ENCODE measurements at places on chromosomes 7 and 10.

DNA sequence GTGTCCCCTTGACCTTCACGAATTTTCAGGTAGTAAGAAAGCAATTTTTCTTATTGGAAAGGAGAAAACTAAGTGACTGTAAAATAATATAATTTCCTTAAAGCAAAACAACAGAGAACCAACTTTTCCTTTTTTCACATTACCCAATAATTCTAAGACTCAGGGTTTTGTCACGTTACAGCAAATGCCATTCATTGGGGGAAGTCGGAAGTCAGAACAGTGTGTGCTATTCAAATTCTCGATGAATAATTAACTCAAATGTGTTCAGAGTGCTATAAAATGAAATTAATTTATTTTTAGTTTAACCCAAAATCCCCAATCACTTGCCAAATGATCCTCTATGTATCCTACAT lies 40.0 kb downstream of the DIP2C start:
- no peak for DNase-seq

- DNase-seq = no peak
Measured at GRCh38 chr7:148348466-148348865, 242.1 kb upstream of the C7orf33 start.

- no peak for DNase-seq
Measured at GRCh38 chr10:69800665-69801064, 1.0 kb upstream of the COL13A1 start.

GRCh38 chr10:91587710-91588638 lies 44.9 kb downstream of the PPP1R3C start:
- no peak for DNase-seq

GRCh38 chr10:133440633-133441285 lies 13.0 kb upstream of the SCART1 start:
- no peak for DNase-seq

DNA sequence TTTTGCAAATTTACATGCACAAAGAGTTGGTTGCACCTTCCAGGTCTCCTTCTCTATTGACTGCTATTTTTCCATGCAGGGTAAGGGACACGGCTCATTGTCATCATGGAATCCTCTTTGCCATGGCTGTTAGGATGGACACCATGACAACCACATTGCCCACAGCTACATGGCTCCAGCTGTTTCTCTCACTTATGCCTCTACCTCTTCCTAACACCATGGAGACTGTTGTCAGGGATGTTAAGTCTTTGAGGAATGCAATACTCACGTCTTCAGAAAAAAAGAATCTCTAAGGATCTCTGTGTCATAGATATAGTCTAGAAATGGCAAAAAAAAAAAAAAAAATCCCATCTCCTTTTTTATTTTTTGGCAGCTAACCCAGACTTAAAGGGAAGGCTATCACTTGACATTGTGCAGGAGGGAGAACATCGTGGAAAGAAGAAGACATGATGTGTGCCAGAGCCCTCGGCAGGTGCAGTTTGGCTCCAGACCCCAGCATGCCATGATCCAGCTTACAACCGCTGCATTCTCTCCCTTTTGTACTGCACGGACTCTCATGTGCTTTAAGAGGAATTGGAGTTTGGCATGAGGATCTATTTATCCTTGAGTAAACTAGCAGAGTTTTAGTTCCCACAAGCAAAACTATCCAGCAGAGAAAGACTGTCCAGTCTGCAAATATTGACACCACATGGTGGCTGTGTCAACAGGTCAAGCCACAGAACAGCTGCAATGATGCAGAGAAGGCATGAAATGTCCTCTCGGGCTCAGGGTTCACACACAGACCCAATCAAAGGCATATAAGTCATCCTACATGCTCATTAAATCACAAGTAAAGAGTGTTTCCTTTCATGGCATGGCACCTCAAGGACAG lies 70.8 kb downstream of the FRMD4A start:
- DNase-seq = no peak

DNA sequence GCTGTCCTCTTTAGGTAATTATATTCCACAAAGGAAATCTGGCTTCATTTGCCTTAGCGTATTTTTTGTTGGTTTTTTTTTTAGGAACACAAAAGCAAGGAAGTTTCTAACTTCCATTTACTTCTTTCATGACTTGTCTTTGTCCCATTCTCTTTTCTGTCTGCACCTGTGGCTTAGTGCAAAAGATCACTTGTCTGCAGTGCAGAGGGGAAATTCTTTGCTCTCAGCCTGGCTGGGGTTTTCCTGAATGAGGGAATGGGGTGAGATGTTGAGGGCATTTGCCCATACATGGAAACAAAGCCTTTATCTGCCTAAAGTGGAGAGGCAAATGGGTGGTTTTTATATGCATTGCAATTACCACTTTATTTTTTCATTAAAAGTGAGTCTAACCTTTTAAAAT lies 361.1 kb upstream of the IGFBP3 start:
- no peak for DNase-seq

DNA sequence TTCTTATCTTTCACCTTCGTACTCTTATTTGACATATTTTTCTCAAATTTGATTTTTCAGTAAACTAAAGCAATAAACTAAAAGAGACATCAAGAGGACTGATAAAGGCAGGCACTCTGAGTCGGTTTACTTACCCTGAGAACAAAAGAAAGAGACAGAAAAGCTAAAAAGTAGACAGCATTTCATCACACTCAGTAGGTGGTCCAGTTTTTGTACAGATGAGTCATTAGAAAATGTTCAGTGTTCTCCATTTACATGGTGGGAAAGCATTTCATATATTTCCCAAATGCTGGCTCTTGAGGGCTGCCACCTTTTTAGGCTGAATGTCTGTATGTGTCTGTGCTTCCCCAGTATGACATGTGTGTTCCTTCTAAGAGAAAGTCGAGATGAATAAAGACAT lies 52.7 kb downstream of the NHLRC2 start:
- DNase-seq = no peak

- DNase-seq = no peak
Measured at GRCh38 chr10:418894-419293, 270.6 kb downstream of the DIP2C start.

DNA sequence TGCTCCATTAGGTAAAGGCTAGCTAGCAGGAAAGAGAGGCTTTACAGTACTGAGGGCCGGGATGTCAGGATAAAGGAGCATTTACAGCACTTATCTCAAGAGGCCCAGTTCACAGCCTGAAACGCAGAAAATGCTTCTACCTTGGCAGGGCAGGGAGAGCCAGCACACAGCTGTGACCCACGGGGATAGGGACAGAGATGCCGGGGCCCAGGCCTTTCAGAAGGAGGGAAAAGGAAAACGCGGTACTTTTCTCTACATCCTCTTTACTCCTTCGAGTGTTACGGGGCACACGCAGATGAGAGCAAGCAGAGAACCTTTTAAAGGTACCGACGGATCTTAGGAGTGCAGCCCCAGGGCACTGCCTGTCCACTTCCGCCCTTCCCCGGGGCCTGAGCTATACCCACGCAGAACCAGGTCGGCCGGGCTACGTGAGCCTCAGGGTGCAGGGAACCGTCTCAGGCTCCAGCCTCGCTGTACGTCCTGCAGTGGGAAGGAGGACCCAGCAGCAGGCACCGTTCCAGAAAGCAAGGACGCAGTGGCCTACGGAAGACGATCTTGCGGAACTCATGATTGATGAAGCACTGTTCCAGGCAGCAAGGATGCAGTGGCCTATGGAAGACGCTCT lies 232.3 kb downstream of the ELFN1 start:
- no peak for DNase-seq

- DNase-seq = no peak
Measured at GRCh38 chr10:79301754-79302530, 45.3 kb upstream of the PPIF start.

GRCh38 chr10:83921984-83922860 lies 217.1 kb upstream of the GHITM start:
- DNase-seq = no peak

GRCh38 chr7:29249860-29250259 lies 55.3 kb downstream of the CHN2 start:
- DNase-seq = no peak

DNA sequence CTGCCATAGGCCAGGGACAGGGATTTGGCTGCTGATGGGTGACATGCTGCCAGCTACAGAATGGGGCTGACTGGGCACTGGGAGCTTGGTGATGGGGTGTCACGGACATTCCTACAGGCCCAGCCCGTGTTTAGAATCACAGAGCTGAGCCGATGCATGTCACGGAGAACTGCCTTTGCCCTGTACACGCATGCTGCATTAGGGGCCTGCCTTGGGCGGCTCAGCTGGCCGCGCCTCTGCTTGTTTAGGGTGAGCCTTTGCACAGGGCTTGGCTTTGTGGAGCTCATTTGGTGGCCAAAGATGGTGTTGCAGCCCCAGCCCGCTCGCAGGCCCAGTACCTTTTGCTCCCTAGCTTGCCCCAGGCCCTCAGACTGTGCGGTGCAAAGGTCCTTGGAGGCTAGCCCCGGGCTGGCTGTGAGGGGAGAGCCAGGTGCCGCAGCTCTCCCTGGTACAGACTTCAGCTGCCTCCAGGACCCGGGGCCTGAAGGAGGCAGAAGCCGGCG lies 108.4 kb upstream of the BTBD16 start:
- DNase-seq = no peak

GRCh38 chr7:12229046-12229445 lies 18.0 kb downstream of the TMEM106B start:
- no peak for DNase-seq

DNA sequence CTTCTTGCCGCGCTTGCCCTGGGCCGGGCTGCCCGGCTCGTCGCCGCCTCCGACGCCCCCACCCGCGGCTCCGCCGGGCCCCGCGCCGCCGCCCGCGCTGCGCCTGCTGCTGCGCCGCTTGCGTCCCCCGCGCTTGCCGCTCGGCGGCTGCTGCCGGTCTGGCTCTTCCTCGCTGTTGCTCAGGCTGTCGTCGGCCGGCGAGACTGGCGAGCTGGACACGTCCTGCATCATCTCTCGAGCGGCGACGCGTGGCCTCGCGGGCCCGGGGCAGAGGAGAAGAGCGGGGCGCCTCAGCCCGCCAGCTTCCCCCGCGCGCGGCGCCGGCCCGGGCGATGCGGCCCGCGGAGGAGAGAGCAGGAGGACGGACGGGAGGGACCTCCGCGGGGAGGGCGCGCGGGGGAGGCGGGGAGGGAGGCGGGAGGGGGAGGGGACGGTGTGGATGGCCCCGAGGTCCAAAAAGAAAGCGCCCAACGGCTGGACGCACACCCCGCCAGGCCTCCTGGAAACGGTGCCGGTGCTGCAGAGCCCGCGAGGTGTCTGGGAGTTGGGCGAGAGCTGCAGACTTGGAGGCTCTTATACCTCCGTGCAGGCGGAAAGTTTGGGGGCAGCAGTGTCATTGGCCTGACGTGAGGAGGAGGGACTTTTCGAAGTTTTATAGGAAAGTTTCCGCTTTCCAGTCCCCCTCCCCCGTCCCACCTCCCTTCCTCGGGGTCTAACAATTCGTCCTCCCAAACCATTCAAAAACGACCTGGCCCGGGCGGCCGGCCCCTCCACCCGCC lies at the start of gene TWIST1:
TSS of gene TWIST1 (minus strand) at position 546 of the 779 bp plus-strand sequence. CDS start at position 231, 315 bp downstream.
- no peak for DNase-seq

DNA sequence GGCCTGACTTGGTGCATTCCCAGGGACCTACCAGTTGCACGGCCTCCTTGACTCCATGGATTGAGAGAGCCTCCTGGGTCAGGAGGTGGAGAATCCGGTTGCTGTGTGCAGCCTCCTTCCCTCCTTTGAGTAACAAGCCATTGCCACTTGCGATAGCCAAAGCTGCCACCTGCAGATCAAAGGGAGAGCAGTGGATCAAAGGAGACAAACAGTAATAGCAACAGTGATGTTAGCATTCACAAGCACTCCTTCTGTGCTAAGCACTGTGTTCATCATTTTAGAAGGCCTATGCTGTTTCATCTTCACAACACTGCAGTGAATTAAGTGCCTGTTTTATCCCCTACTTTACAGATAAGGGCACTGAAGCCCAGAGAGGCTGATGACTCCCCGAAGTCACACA lies 40.1 kb downstream of the ALDH18A1 start:
- no peak for DNase-seq

DNA sequence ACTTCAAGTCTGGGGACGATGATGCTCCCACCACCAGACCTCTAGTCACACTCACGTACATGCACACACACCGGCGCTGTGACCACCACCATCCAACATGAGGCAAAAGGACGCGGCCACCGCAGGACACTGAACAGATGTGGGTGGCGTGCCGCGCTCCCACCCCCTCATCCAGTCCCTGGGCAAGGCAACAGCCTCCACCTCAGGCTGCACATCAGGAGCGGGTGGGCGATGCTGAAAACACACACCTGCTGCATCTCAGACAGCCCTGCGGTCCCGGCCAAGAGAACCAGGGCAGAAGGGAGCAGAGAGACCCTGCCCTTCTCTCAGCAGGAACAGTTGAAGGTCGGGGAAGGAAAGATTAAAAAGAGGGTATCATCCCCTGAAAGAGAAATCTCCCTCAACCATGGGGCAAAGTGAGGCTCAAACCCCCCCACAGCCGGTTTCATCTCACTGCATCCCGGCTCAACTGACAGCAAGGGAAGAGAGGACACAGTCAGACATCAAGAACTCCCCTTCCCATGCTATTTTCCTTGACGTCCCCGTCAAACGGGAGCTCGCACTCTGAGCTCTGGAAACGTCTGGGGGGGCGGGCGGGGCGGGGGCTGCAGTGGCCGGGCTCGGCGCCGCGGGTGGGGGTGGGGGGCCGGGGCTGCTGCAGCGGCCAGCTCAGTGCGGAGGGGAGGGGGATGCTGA lies 1.1 kb downstream of the CAMK2G start:
- no peak for DNase-seq

- DNase-seq = no peak
Measured at GRCh38 chr7:2978408-2978807, 65.3 kb downstream of the CARD11 start.

- DNase-seq = no peak
Measured at GRCh38 chr10:13120786-13121499, 21.0 kb downstream of the OPTN start.

GRCh38 chr7:6197801-6198551 lies 74.4 kb downstream of the CYTH3 start:
- no peak for DNase-seq

GRCh38 chr10:3671386-3671955 lies 113.5 kb downstream of the KLF6 start:
- no peak for DNase-seq

- DNase-seq = no peak
Measured at GRCh38 chr10:104253106-104253505, 1.6 kb upstream of the GSTO1 start.

- DNase-seq = no peak
Measured at GRCh38 chr7:110750931-110751605, 339.9 kb upstream of the LRRN3 start.

GRCh38 chr7:44068054-44068453 lies 2.7 kb upstream of the PGAM2 start:
- DNase-seq = no peak

DNA sequence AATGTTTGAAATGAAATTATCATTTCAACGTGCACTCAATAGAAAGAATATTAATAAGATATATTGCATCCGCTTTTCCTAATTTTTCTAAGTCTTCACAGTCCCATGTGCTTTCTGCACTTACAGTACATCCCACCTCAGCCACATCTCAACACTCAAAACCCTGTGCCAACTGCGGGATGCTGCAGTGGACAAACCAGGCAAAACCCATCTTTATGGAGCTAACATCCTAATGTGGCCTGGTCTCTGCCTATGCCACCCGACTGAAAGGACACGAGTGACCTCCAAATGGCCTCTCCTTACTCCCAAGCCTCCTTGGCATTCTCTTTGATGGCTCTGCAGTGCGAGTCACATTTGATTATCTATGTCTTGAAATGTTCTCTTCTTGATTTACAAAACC lies 57.4 kb upstream of the ADRB1 start:
- no peak for DNase-seq
